Stimulated activated CD4-positive, alpha-beta T cell treated with anti-CD3 and anti-CD28 coated beads, Interleukin-15, amount 100 ng/mL, for 48 hours (primary cell): ENCODE measurements at places on chromosomes 1 and 21.

- DNase-seq = no peak
Observed at GRCh38 chr1:216566641-216567205, 143.5 kb upstream of the USH2A start.

DNA sequence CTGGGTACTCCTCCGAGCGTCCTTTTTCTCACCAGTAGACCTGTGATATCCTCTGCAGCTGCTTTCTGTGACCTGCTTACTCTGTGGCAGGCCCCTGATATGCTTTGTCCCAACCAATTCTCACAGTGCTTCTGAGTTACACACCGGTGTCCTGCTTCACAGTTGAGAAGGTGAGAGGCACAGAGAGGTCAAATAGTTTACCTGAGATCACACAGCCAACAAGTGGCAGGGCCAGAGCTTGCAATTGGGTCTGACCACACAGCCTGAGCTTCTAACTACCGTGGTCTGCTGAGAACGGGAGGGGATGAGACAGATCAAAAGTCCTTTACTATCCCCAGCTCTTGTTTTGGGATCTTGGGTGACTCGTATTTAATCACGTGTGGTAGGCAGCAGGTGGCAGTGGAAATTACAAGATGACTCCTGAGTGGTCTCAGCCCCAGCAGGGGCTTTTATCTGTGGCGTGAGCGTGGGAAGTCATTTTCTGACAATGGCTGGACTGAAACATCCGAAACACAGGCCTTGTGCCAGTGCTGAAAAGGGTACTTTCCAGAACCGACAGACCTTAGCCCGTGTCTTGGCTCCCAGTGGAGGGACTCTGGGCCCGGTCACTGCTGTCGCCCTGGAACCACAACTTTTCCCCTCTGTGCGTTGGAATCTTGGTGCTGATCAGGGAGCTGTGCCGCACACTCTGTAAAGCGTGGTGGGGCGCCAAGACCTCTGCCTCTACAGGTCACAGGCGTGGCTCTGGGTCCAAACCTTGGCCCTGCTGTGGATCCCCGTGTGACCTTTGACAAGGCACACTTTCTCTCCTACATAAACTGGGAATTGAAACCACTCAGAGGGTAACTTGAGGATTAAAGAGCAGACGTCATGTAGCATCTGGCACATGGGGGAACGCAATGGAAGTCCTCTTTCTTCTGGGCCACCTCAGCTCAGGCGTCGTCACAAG lies 11.9 kb downstream of the THEMIS2 start:
- DNase-seq = no peak

DNA sequence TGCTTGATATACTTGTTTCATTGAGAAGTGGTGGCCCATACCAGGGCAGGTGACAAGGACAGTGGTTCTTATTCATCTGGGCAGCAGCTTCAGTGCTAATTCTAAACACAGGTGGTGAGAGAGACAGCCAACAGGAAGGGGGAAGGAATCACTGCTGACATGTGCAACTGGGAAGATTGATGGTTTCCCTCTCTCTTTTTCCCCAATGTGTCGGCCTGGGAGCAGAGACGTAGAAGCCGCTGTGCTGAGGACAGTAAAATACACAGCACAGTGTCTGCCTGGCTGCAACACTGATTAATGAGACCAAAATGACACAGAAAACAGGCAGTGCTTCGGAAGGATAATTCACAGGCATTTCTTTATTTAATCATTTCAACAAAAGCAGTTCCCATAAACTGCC lies 48.8 kb downstream of the WARS2 start:
- no peak for DNase-seq

DNA sequence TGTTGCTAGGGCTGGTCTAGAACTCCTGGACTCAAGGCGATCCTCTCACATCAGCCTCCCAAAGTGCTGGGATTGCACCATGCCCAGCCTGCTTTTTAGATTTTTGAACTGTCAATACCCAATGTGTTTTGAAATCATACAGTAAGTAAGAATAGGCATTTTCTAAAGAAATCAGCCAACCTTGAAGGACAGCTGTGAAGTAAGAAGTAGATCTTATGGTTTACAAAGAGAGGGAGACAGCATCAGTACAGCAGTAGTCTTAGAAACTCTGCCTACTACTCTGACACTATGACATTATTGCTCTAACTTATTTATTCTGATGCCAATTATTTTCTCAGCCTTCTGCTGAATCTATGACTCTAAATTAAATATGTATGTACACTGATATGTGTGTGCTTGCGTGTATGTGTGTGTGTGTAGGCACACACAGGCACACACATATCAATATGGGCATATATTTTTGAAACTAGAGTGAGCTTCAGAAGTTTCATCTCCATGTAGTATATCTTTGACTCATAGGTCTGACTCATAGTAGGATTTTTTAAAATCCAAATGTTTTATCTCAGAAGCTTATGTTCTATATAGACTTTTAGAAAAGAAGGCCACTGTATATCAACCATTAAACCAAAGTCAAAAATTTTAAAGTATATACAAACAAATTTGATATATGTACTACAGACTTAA lies 140.4 kb downstream of the COL24A1 start:
- no peak for DNase-seq

DNA sequence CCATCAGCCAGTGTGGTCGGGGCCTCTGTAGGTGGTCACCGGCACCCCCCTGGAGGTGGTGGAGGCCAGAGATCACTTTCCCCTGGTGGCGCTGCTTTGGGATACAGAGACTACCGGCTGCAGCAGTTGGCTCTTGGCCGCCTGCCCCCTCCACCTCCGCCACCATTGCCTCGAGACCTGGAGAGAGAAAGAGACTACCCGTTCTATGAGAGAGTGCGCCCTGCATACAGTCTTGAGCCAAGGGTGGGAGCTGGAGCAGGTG lies 961 bp downstream of the RBM15 start:
- DNase-seq = no peak

DNA sequence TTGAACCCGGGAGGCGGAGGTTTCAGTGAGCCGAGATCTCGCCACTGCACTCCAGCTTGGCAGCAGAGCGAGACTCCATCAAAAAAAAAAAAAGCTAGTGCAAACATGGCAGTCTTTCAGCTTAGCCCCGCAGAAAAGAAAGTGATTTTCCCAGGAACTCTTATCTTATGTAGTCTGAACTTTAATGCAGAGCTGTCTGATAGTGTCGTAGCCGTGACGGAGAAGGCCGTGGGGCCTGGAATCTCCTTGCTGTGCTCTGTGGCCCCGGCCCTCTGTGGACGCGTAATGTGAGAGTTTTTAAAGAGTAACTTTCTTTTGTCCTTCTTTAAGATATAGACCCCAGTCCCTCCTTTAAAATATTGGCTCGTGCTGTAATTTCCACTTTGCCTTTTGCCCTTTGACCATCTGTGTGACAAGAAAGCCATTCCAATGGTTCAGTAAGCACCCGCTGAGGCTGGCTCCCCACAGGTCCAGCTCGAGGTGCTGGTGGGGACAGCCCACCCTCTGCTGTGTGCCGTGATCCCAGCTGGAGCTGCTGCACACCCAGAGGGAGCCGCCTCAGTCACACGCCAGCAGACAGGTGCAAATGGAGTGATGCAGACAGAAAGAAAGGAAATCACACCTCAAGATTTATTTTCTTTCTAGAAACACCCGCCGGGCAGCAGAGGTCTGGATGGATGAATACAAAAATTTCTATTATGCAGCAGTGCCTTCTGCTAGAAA lies 164.0 kb downstream of the PGBD5 start:
- DNase-seq = no peak

- DNase-seq = no peak
Observed at GRCh38 chr1:198350456-198350855, 190.0 kb downstream of the ATP6V1G3 start.

- no peak for DNase-seq
Observed at GRCh38 chr1:108512239-108513043, 47.5 kb upstream of the EEIG2 start.

DNA sequence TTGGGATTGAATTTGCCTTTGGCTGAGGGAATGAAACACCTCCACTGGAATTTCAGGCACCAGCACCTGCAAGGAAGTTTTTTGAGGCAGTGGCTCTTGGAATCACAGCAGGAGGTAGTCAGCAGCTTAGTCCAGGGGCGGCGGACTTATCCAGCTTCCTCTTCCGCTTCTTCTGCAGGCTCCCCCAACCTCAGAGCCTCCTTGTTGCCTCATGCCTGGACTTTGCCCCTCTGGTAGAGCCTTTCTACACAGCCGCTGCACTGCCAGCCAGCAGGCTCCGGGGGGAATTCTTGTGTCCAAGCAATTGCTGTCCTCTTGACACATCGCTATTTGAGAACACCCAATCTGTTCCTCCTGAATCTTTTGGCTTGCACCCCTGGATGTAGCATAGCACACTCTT lies 4.4 kb upstream of the RHEX start:
- no peak for DNase-seq

- DNase-seq = no peak
Observed at GRCh38 chr1:6854166-6854565, 68.9 kb downstream of the CAMTA1 start.

- no peak for DNase-seq
Observed at GRCh38 chr1:66940981-66941380, 16.2 kb downstream of the MIER1 start.

- DNase-seq = no peak
Observed at GRCh38 chr21:15250384-15250783, 185.6 kb upstream of the NRIP1 start.

DNA sequence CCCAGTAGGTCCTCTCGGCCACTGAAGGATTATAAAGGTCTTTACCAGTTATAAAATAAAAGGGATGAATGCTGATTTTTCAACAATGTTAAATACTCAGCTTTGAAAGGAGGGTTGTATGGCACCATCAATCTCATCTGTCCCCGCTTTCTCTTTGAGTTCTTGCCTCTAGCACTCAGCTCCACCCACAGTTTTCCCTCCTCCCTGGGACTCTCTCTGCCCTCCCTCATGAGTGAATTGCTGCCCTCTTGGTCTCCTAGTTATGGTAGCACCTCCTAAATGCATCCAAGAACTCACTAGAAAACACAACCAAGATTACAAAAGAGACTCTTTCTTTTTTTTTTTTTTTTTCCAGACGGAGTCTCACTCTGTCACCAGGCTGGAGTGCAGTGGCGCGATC lies 91.0 kb downstream of the TEX35 start:
- DNase-seq = no peak

- no peak for DNase-seq
Observed at GRCh38 chr1:7770669-7770996, 463 bp upstream of the VAMP3 start.

GRCh38 chr1:235225299-235225698 lies 64.2 kb upstream of the RBM34 start:
- DNase-seq = no peak

GRCh38 chr1:208113011-208113410 lies 131.2 kb downstream of the PLXNA2 start:
- no peak for DNase-seq

DNA sequence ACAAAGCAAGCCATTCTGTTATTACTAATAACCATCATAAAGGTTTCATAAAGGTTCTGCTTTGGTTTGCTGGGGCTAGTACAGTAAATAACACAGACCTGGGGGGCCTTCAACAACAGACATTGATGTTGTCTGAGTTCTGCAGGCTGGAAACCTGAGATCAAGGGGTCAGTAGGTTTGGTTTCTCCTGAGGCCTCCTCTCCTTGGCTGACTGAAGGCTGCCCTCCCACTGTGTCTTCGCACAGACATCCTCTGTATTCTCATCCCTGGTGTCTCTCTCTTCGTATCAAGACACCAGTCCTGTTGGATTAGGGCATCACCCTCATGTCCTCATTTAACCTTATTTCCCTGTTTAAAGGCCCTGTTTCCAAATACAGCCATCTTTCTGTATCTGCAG lies 37.3 kb downstream of the HUNK start:
- no peak for DNase-seq

GRCh38 chr1:16145662-16146278 lies 10.1 kb downstream of the EPHA2 start:
- DNase-seq = no peak

GRCh38 chr1:88272216-88272615 lies 411.9 kb upstream of the PKN2 start:
- DNase-seq = no peak

- no peak for DNase-seq
Observed at GRCh38 chr1:159980076-159980475, 26.0 kb upstream of the SLAMF9 start.

- DNase-seq = no peak
Observed at GRCh38 chr1:208537198-208537597, 293.0 kb upstream of the PLXNA2 start.

DNA sequence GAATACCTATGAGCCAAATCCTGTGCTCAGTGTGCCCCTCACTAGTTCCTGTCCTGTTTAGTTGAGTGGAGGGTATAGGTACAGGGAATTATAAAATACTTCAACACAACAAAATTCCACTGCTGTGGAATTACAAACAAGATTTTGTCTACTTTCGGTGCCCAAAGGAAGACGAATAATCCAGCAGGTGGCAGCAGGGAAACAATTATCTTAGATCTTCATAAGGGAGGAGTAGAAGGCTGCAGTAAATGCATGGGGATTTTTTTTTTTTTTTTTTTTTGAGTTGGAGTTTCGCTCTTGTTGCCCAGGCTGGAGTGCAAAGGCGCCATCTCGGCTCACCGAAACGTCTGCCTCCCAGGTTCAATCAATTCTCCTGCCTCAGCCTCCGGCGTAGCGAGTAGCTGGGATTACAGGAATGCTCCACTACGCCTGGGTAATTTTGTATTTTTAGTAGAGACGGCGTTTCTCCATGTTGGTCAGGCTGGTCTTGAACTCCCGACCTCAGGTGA lies 2.0 kb upstream of the PIP5K1A start:
- DNase-seq = no peak

- DNase-seq = no peak
Observed at GRCh38 chr1:239810061-239810481, 281.6 kb upstream of the FMN2 start.

- no peak for DNase-seq
Observed at GRCh38 chr1:186535388-186536133, 74.6 kb upstream of the PDC start.

GRCh38 chr1:181872562-181872961 lies 188.9 kb downstream of the ZNF648 start:
- DNase-seq = no peak
